ENCODE measurements at places on chromosomes 11 and 22.

- no peak for DNase-seq
Observed at GRCh38 chr22:29937940-29938693, 55.1 kb downstream of the MTMR3 start.

DNA sequence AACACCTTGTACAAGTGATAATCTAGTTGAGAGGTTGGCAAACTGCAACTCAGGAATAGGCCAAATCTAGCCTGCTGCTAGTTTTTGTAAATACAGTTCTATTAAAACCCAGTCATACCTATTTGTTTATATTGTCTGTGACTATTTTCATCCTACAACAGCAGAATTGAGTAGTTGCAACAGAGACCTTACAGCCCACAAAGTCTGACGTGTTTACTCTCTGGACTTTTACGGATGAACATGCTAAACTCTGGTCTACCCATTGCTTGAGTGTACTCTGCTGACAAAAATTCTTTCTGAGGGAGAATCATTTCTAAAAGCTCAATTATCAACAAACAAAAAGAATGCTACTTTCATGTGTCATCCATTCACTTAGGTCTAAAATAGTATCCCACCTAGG lies 287.0 kb downstream of the DYNC2H1 start:
- no peak for DNase-seq

DNA sequence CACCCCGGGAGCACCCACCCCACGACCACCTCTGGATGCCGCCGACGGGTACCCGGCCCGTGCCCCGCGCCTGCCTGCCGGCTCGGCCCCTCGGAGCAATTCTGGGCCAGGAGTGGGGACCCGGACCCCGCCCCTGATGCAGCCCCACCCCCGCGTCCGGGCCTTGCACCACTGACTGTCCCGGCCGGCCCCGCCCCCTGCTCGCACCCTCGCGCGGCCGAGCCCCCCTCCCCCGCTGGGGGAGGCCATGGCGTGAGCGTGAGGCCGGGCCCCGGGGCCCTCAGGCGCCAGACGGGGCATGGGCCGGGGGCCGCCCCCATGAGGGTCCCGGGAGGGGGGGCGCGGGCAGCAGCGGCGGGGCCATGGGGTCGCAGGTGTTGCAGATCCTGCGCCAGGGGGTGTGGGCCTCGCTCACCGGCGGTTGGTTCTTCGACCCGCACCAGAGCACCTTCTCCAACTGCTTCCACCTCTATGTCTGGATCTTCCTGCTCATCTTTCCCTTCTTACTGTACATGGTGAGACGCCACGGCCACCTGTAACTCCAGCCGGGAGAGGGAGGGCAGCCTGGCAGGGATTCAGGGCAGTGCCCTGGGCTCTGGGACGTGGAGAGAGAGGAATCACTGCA lies 486 bp downstream of the PCNX3 start:
- DNase-seq: no peak

GRCh38 chr22:20624161-20624616 lies 116.8 kb downstream of the MED15 start:
- no peak for DNase-seq

Data from stimulated activated CD4-positive, alpha-beta T cell treated with anti-CD3 and anti-CD28 coated beads, Interleukin-1b, Interleukin-23, amount 100 ng/mL, for 4 hours (primary cell).